Thoracic aorta endothelial cell (primary cell): ENCODE measurements at places on chromosomes 11 and 22. TPM values are rescaled to one million over a fixed set of nuclear protein-coding genes. Genes with fewer than 3 reads are reported as not detected.

The TUB gene
- total RNA-seq: 2.1 and 13.0 TPM in 2 replicates

The DDI1 gene
- total RNA-seq: not detected in 2 replicates

The SLC22A12 gene
- total RNA-seq: not detected in 2 replicates

The TCN2 gene
- total RNA-seq: 33.7 and 52.9 TPM in 2 replicates

The TBX10 gene
- not detected in 2 replicates for total RNA-seq

The TEX54 gene
- total RNA-seq: not detected in 2 replicates

The FTH1 gene
- 696 and 1,197 TPM in 2 replicates for total RNA-seq

The GTPBP1 gene
- total RNA-seq: 26.6 and 37.5 TPM in 2 replicates

The NCAM1 gene
- 0.36 and 0.40 TPM in 2 replicates for total RNA-seq

The MAPK12 gene
- 40.8 and 49.9 TPM in 2 replicates for total RNA-seq

The MS4A4E gene
- total RNA-seq: not detected in 2 replicates

The MCAM gene
- 2,944 and 4,036 TPM in 2 replicates for total RNA-seq

The TMEM86A gene
- 0.79 and 1.2 TPM in 2 replicates for total RNA-seq

The OR6T1 gene
- not detected in 2 replicates for total RNA-seq

The ACCSL gene
- total RNA-seq: not detected in 2 replicates

The RFPL2 gene
- not detected in 2 replicates for total RNA-seq

The WNT11 gene
- total RNA-seq: not detected in 2 replicates

The XRCC6 gene
- 406 and 442 TPM in 2 replicates for total RNA-seq

The OR51I1 gene
- total RNA-seq: not detected in 2 replicates

The RGL4 gene
- not detected in 2 replicates for total RNA-seq

The VPREB1 gene
- not detected in 2 replicates for total RNA-seq

The ANO5 gene
- 2.8 and 8.4 TPM in 2 replicates for total RNA-seq

The CHKB gene
- total RNA-seq: 21.1 and 30.4 TPM in 2 replicates

The OR10D3 gene
- under 0.01 TPM in 1 of 2 replicates, not detected in the other for total RNA-seq

The VPS11 gene
- total RNA-seq: 23.1 and 25.0 TPM in 2 replicates

The MUC5B gene
- under 0.01 TPM in 1 of 2 replicates, not detected in the other for total RNA-seq

The ADAMTS8 gene
- not detected in 2 replicates for total RNA-seq

The ENTHD1 gene
- not detected in 2 replicates for total RNA-seq

The TMEM191B gene
- total RNA-seq: not detected in 2 replicates

The TRIM48 gene
- total RNA-seq: not detected in 2 replicates

The SEPTIN3 gene
- total RNA-seq: 0.07 and 0.13 TPM in 2 replicates

The OR52W1 gene
- total RNA-seq: not detected in 2 replicates

The GTSE1 gene
- 27.0 and 45.3 TPM in 2 replicates for total RNA-seq

The MOGAT2 gene
- total RNA-seq: not detected in 2 replicates

The ISX gene
- not detected in 2 replicates for total RNA-seq

The TESMIN gene
- 2.1 and 2.4 TPM in 2 replicates for total RNA-seq

The PAX6 gene
- 0.14 and 0.40 TPM in 2 replicates for total RNA-seq

The SLC25A18 gene
- total RNA-seq: 0.13 TPM in 1 of 2 replicates, not detected in the other

The LIN7C gene
- total RNA-seq: 69.4 and 81.2 TPM in 2 replicates
